Hematopoietic multipotent progenitor cell treated with erythropoietin and hydrocortisone succinate and interleukin-3 and kit ligand, for 6 days (in vitro differentiated cells): ENCODE measurements at places on chromosomes 1 and 21.
A peak's percentile ranks its signal among the peaks of the same experiment; 100 is the strongest.

DNA sequence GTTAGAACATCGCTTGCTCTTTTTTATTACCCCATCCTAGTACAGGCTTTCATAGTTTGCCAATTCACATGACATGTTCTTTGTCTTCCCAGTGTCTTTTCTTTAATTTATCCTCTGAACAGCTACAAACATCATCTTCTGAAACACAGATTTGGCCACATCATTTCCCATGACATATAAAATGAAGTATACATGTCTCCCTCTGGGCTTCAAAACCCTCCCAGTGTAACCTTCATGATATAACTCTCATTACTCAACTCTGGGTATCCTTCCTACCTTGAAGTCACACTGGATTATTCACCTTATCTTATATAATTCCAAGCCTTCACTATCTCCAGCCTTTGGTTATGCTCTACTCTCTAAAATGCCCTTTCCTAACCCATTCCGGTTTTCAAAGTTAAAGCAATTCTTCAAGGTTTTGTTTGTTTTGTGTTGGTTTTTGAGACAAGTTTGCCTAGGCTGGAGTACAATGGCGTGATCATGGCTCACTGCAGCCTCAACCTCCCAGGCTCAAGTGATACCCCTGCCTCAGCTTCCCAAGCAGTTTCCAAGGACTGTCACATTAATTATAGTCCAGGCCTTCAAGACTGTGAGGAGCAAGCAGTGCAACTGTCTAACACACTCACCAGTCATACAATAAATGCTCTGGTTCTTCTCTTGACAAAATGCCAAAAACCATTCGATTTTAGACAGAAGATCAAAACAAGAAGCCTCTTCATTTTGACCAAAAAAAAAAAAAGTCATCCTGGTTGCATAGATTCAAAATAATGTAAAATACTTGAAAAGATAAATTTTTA lies 5.8 kb downstream of the RGS1 start:
- no peak for DNase-seq

GRCh38 chr1:111733183-111733991 lies 5.8 kb downstream of the INKA2 start:
- peak; percentile 43 for DNase-seq

DNA sequence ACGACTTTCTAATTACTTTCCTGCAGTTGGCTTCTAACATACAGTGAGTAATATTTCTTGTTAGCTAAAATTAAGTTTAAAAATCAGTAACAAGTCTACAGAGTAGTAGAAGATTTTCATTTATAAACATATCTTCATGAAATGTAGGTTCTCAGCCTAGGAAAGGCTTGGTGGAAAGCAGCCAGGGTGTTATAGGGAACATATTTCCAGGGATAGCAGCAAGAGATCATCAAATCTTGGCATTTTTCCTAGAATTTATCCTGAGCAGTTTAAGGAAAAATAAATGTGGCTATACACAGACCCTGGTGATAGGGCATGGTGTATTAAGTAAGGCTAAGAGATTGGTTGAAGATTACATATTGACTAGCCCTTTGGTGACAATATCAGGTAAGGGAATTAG lies 203.5 kb upstream of the NEGR1 start:
- DNase-seq = no peak

DNA sequence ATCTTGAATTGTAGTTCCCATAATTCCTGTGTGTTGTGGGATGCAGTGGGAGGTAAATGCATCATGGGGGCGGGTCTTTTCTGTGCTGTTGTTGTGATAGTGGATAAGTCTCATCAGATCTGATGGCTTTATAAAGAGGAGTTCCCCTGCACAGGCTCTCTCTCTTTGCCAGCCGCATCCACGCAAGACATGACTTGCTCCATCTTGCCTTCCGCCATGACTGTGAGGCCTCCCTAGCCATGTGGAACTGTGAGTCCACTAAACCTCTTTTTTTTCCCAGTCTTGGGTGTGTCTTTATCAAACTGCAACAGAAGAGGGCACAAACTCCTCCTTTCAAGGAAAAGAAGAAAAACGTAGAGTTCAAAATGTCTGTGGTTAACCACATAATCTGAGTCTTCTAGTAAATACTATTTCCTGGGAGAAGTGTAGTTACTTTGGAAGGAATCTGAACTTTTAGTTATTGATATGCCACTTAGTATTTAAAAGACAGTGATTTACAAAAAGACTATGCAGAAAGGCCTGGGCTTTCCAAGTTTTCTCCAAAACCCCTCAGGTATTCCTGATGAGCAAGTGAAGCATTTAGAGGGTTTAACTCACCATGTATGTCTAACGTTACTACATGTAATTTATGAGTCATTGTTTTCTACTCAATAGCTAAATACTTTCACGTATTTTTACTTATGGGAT lies 10.0 kb downstream of the ADAMTS1 start:
- peak; percentile 11 for DNase-seq

GRCh38 chr1:156852418-156852874 lies 6.5 kb downstream of the INSRR start:
- DNase-seq = peak; percentile 53

DNA sequence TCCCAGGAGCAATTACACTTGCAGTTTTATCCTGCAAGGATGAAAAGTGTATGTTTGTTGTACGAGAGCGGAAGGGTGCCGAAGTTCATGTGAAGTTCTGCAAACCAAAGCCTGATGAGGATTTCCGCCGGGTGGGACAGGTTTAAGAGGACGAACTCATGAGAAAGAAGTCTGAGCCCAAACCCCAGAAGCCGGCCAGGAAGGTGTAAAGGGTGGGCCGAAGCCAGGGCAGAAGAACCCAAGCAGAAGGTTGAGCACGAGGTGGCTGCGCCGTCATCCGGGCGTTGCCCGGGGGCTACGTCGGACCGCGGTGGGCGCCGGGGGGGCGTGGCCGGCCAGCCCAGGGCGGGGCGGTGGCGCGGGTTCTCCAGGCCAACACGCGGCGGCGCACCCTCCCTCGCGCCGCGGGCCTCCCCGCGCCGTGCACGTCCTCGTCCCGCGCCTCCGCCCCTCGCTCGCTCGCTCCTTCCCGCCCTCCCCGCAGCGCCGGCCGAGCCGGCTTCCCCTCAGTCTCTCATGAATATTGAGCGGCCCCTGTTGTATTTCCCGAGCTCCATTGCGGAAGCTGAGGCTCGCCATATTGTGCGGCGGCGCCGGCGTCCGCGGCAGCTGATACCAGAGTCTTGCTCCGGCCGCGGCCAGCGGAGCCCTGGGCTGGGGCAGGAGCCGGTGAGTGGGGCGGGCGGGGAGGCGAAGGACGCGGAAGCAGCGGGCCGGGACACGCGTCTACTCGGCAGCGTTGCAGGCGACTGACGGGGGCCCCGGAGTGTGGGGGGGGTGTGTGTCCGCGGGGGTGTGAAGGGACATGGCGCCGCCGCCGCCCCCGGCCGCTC lies at the start of gene RNF2:
RNF2 (plus strand) TSS at position 578 of the 833 bp plus-strand sequence. CDS start 41,996 bp downstream, outside the sequence.
- DNase-seq = peak; percentile 87

GRCh38 chr1:22636927-22637326 lies 499 bp downstream of the C1QA start:
- no peak for DNase-seq

DNA sequence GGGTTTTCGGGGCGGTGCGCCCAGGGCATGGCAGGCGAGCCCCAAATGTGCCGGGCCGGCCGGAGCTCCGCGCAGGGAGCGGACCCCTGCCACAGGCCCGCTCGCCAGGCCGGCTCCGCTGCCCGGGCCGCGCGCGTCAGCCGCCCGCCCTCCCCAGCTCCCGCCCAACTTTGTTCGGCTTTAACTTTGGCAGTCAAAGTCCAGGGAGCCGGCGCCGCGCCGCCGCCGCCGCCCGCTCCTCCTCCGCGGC lies 488 bp downstream of the SLC35D1 start:
- peak; percentile 52 for DNase-seq

DNA sequence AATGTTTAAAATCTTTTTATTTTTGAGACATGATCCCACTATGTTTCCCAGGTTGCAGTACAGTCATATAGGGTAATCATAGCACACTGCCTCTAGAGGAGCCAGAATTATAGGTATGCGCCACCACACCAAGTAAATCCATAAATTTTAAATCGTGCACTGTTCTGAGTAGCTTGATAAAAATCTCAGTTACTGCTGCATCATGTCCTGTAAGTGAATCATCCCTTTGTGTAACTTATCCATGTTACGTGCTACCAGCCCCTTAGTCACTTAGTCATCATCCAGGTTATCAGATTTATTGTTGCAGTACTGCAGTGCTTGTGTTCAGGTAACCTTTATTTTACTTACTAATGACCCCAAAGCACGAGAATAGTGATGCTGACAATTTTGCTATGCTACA lies 1770.9 kb downstream of the BRINP3 start:
- no peak for DNase-seq

- DNase-seq = peak; percentile 99
These were observed at the start of gene UROD for GRCh38 chr1:45011837-45012638. Gene UROD (plus strand): TSS chr1:45012254. CDS start chr1:45012266, 12 bp downstream.

DNA sequence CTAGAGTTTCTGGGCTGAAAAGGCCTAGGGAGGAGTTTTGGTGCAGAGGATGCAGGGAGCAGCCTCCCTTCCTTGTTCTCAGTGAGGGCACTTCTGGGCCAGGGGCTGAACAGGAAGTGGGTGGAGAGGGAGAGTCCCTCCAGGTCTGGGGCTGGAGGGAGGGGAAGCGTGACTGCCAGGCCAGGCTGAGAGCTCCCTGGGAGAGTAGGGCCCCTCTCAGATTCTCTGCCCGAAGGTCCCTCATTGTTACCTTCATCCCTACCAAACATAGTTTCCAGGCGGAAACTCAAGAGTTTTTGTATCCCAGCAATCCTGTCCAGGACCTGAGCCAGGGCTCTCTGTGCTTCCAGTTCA lies 36.8 kb downstream of the CITED4 start:
- DNase-seq = no peak

- no peak for DNase-seq
These were observed 688.1 kb downstream of the PLA2G4A start for GRCh38 chr1:187516874-187517273.

DNA sequence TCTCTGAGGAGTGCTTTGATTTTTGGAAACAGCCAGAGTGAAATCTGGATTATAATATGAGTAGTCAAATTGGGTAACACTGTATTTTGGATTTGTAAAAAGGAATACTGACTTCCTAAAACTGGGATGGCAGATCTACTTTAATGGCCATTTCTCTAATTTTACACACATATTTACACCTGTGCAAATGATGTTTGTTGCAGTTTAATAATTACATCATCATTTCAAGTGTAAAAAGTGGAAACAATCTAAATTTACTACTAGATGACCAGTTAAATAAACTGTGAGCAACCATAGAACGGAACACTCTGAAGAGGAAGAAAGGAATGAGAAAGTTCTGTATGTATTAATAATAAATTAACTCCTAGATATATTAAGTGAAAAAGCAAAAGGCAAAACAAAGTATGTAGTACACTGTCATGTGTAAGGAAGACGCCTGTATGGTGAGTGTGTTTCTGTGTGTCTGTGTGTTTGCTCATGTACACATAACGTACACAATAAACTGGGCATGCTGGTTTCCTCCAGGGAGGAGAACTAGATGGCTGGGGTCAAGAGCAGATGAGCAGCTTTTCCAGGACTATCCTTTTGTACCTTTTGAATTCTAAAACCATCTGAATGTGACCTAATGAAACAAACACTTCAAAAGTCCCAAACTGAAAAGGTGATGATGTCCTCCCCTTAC lies 2.9 kb upstream of the RHEX start:
- no peak for DNase-seq

- no peak for DNase-seq
These were observed 259.1 kb downstream of the CACNA1E start for GRCh38 chr1:181742426-181742825.

DNA sequence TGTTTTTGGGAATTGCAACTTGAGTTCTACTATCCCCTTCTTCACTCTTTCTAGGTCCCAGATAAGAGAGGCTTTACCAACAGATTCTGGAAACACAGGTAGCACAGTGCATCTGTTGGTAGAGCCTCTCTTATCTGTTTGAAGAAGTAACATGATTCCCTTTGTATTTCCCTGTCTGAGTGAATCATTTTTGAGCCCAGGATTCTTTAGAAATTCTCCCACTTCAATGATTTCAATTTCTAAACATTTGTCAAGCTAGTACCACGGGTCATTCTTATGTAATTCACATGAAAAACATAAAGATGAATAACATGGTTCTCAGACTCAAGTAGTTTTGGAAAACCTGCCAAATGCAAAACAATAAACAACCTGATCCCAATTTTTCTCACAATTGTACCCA lies 72.0 kb upstream of the DUSP10 start:
- DNase-seq = no peak

DNA sequence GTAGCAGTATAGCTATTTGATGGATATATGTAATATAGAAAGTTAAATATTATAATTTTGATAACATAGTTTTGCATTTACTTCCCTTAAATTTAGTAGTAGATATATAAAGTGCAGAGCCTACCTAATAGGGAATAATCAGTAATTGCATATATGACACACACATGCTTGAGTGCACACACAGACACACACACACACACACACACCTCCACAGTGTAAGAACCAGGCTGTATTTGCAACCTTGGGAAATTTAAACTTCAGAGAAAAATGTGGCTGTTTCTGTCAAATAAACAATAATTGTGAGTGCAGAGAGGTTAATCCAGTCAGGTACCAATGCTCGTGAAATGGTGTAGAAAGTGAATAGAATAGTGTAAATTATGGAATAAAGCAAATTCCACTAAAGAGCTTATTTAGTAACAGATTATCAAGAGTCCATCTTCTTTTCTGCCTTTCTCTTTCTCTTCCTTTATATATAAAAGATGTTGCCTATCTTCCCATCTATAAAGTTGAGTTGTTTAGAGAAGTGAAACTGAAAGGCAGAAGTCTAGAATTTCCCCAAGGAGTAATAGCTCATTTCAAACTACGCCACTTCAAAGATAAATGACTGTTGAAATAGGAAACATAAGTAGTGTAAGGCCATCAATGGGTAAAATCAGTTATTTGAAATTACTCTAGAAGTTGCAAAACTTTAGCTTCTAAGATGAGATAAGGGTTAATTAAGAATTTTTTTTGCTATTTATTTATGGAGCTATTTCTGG lies 273.7 kb downstream of the SRGAP2C start:
- peak; percentile 24 for DNase-seq

DNA sequence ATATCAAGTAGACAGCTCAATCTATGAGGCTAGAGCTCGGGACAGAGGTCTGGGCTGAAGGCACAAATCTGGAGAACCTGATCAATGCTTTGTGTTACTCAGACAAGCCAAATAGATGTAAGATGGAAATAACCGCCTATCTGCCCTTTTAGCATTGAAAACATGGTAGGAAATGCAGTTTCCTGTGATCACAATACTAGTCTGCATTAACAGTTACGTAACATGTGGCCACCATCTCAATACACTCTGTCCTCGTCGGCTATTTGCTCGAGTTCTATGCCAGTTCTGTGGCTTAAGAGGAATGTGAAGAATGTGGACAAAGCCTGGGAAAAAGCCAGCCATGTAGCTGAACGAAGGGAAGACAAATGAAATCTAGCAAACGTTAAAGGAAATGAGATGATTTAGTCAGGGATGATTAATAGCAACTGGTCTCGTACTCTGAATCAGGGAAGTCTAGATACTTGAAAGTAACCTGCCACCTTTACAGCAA lies 73.3 kb downstream of the HSF2BP start:
- peak; percentile 21 for DNase-seq
